ENCODE measurements at places on chromosomes 13 and 19.

DNA sequence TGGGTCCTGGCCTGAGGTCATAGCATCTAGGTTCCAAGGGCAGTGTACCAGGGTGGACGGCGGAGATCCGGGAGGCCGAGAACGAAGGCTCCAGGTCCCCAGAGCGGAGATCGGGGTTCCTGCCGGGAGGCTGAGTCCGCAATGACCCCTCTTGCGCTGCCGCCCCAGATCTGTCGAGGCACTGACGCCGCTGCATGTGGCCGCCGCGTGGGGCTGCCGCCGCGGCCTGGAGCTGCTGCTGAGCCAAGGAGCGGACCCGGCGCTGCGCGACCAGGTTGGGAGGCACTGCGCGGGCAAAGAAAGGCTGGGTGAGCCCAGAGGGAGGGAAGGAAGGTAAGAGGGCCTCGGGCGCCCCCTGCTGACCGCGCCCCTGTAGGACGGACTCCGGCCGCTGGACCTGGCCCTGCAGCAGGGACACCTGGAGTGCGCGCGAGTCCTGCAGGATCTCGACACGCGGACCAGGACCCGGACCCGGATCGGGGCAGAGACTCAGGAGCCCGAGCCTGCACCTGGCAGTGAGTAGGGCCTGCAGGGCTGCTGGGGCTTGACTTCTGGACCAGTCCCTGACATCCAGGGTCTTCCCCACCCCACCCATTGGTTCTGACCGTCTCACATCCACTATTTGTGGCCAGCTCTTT is 906 bp downstream of the ANKLE1 start:
- DNase-seq, result no peak

DNA sequence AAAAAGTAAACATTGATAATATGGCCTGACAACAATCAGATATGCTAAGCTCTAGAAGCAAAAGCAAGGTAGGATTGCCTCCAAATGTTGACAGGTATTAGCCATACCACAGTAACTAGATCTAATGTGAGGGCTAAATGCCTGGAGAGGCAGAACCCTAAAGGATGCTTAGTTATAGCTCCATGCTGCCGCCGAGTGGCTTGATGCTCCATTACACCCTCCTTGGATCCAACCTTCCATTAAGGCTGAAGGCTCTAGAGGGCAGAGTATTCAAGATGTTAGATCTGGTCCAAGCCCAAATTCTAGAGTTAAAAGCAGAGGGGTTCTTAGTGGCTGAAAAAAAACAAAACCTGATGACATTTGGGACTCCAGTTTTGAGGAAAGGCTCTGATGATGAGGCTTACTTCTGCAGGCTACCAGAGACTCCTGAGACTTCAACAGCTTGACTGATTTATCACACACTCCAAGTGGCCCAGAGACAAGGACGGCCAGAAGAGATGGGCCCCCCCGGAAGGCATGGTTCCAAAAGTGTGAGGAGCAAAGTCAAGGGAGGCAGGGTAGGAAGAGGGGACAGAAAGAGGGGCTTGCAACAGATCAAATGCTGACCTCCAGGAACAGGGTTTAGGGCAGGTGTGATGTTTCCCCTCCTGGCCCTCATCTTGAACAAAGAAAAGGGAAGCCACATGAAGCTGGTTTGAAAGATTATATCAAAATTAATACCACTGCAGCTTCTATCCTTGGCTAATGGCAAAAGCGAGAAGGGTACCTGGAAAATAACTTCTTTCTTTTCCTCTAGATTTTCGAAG is 21.9 kb upstream of the CPB2 start:
- no peak for DNase-seq

- DNase-seq, result peak; percentile 45
These were observed 20.6 kb upstream of the ZNF430 start for GRCh38 chr19:20999731-21000352.

DNA sequence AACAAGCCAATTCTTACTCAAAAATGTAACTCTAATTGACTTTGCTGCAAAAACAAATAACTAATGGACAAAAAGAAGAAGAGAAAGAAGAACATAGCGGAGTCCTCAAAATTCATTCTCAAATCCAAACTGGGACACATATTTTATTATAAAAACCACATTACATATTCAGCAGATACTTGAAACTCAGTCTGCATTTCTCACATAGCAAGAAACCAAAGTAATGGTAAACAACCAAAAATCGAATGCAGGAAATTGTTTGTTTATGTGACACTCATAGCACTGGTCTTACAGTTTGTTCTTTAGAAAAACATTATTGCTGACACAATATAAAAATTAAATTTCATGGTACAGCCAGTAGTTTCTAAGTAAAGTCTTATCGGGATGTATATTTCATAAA is 789.8 kb downstream of the SLITRK6 start:
- DNase-seq, result no peak

- no peak for DNase-seq
These were observed 20.6 kb downstream of the FCGBP start for GRCh38 chr19:39913682-39914333.

- peak; percentile 16 for DNase-seq
These were observed 2.4 kb upstream of the ARGLU1 start for GRCh38 chr13:106570299-106570852.

- no peak for DNase-seq
These were observed 70.1 kb downstream of the TDRD3 start for GRCh38 chr13:60467098-60467497.

- no peak for DNase-seq
These were observed 395.7 kb downstream of the SLITRK5 start for GRCh38 chr13:88066847-88067246.

DNA sequence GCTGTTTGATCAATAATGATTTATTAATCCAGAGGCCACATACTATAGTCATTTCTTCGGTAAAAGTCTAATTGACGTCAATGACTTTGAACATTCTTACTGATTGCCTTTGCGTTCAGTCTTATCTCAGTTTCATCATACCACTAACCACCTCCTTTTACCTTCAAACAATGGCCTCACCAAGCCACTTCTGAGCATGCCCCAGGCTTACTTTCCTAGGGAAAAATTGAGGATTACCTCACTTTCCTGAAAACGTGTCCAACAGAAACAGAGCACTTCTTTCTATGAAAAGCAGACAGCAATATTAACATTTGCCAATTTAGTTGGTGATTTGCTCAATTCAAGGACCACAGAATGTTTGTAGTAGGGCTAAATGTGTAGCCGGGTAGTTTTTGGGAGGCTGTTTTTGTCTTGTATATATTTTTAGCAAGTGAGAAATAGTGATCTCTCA is 157.6 kb downstream of the KLF5 start:
- no peak for DNase-seq

DNA sequence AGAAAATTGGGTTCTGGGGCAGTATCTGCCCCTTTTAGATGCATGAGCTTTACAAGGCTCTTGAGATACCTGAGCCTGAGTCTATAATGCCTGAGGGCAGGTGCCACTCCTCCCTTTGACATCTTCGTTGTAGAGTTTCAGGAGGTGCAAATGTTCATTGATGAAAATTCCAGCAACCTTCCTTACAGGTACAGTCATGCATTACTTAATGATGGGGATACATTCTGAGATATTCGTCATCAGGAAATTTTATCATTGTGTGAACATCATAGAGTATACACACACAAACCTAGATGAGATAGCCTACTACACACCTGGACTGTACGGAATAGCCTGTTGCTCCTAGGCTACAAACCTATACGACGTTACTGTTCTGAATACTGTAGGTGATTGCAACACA is 310.0 kb downstream of the SHISA2 start:
- no peak for DNase-seq

GRCh38 chr19:35431145-35431807 is 16.8 kb upstream of the FFAR2 start:
- no peak for DNase-seq

DNA sequence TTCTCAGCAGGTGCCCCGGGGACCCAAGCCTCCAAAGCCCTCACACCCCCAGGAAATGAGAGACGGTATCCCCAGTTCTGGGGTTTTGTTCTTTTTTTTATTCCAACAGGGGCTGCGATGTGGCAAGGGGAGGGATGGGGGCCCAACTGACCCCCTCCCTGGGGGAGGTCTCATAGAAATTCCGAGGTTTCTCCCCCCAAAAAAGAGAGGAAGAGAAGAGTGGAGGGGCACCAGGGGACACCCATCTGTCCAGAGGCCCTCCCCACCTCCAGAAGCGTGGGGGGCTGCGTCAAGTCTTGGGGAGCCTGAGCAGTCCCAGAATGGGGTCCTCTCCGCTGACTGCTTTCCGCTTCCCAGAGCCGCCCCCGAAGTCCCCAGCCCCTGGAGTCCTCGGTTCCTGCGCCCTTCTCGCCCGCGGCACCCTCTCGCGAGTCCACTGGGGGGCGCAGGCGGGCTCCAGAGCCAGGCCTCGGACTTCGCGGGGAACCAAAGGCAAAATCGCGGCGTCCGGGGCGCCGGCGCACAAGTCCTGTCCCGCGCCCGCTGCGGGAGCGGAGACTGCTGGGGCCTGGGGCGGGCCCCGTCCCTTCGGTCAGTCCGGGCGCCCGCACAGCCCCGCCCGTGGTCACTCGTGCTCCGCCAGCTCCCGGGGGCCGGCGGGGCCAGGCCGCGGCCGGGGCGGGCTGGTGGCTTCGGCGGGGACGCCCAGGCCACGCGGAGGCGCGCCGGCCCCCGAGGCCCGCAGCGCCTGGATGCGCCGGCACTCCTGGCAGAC is 4.4 kb upstream of the ATP1A3 start:
- DNase-seq, result no peak

DNA sequence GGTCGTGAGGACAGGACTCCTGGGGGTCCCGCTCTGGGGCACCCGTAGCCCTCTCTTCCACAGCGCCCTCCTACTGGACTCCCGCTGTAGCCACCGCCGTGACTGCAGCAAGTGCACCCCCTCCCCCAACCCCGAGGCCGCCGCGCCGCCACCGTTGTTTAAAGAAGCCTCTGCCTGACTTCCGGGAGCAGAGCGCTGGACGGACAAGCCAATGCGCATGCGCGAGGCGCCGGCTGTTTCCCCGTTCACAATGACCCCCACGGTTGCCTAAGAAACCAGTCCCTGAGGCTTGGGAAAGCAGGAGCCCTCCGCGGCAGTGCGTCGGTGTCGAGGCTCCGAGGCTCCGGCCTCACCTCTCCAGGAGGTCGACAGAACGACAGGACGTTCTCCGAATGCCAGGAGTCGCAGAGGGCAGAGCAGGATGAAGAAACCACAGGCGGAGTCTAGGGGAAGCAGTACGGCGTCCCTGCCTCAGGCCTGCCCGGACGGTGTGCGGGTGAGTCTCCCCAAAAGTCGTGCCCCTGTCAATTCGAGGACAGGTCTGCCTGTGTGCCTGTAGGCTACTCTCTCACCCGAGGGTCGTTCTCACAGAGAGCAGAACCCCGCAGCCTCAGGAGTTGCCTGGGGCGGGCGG is 70.5 kb upstream of the ZNF420 start:
- DNase-seq, result no peak

GRCh38 chr13:114027046-114027715 is 53.3 kb upstream of the C13orf46 start:
- DNase-seq, result no peak

DNA sequence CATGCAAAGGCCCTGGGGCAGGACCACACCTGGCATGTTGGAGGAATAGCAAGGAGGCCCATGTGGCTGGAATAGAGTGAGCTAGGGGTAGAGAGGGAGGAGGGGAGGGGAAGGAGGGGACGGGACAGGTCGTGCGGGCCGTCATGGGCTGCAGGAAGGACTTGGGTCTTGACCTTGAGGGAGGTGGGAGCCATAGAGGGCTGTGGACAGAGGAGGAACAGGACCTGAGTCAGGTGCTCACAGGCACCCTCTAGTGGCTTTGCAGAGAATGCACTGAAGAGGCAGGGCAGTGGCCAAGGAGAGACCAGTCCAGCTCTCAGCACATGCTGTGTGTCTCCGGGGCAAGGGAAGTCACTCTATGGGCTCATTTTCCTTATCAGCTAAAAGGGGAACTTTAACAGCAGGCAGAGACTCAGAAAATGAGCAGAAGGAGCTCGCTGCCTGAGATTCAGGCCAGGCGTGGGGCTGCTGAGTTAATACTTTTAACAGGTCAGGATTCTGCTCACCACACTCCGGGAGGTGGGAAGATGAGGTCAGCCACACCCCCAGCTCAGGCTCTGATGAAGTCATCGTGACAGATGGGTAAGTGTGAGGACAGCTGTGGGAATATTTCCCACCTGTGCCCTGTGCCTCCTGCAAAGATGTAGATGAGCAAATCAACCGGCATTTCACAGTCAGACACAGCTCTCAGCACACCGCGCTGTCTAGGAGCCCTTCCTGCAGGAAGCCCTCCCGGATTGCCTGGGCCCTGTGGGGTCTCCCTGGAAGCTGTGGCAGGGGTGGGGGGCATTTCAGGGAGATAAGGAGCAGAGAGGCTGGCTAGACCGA is 6.0 kb upstream of the TNFAIP8L1 start:
- DNase-seq, result no peak

- no peak for DNase-seq
These were observed 397.8 kb downstream of the SLITRK5 start for GRCh38 chr13:88068975-88069374.

DNA sequence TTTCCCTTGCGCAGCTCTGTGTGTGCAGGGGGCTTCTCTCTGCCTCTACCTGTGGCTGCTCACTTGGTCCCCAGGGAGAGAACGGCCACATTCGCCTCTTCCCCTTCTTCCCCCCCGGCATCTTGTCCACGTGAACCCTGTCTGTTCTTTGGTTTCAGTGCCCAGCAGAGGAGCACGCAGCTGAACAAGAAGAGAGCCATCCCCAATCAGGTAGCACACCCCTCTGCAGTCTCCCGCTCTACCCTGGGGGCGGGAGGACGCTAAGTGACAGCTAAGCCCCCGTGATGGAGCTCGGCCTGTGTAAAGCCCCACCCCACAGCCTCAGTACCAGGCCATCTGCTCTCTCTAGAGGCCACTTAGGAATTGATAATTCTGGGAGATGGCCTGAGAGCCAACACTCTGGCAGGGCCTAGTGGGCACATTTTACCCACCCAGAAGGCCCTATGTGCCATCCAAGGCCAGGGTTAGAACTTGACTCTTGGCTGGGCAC is 30.2 kb downstream of the TMED1 start:
- no peak for DNase-seq

- DNase-seq, result no peak
These were observed 14.6 kb upstream of the RPS15 start for GRCh38 chr19:1423436-1424191.

- DNase-seq, result no peak
These were observed 32.0 kb upstream of the GARRE1 start for GRCh38 chr19:34222386-34222785.

DNA sequence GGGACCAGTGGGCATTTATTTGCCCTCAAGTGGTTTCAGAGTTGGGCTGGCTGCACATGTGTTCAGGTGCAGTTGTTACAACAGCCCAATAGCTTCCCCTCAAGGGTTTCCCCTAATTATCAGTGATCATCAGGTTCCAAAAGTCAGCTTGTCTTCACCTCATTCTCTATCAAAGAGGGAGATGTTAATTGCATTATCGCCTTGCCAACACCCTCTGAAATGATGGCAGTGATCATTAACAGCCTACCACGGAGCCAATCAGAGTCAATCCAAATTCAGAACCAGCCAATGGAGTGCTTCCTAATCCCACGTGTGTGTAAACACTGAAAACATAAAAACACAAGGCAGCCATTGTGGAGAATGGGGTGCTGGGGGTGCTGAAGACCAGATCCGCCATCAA is 248.4 kb upstream of the ZNF507 start:
- DNase-seq, result no peak

- DNase-seq, result no peak
These were observed 93.3 kb upstream of the SLC15A1 start for GRCh38 chr13:98845742-98846141.
